ENCODE measurements at places on chromosomes 2 and 18.

GRCh38 chr2:58131191-58132011, 84.8 kb downstream of the VRK2 start:
- DNase-seq: no peak

- no peak for DNase-seq
These were observed 4.1 kb upstream of the LPIN1 start for GRCh38 chr2:11742317-11742701.

DNA sequence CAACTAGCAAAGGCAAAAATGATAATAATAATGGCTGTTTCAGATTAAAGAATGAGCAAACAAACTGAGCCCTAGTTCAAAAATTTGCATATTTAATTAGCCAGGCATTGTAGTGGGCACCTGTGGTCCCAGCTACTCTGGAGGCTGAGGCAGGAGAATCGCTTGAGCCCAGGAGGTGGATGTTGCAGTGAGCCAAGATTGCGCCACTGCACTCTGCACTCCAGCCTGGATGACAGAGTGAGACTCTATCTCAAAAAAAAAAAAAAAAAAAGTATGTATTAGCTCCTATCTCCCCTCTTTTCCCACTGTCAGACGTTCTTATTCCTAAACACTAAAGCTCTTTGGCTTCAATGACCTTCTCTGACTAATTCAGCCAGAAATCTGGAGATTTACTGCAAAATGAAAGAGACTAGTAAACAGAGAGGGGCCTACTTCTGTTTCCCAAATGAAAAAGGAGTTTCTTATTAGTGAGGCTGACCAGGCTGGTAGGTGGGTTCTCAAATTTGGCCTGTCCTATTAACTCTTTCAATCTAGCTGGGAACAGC, 3.9 kb upstream of the SRBD1 start:
- no peak for DNase-seq

DNA sequence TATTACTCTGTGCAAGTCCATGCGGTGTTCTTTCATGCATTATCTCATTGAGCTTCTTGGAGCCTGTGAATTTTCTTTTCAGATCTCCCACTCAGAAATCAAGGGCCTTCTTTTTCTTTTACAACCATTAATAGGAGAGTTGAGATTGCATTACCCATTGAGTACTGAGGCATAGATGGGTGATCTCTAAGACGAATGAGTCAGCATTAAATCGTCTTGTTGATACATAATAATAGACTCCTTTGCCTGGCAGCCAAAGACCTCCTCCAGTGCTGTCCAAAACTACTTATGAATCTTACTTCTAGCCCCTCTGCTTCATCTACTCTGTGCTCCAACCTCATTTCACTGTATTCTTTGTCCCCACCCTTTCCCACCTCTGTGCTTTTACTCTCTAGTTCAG, 180.5 kb downstream of the AGPS start:
- DNase-seq: no peak

- no peak for DNase-seq
These were observed 140.9 kb downstream of the TFCP2L1 start for GRCh38 chr2:121144111-121144510.

- DNase-seq: no peak
These were observed 61.8 kb upstream of the TXNDC2 start for GRCh38 chr18:9823805-9824473.

GRCh38 chr2:235603659-235604058, 109.8 kb downstream of the AGAP1 start:
- DNase-seq: no peak

DNA sequence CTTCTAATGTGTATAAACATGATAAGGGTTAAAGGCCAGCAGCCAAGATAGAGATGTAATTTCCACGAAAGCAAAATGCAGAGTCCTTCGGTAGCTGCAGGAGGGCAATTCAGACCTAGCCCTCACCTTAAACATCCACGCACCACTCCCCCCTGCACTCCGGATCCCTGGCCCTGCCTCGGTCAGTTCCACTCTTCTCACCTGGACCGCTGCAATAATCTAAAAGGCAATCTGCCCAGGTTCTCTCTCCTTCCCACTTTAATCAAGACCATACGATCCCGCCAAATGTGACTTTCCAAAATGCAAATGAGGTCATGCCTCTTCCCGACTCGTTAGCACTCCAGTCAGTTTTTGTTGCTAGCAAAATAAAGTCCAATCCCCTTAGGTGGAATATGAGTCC, 485.2 kb downstream of the EIPR1 start:
- no peak for DNase-seq

DNA sequence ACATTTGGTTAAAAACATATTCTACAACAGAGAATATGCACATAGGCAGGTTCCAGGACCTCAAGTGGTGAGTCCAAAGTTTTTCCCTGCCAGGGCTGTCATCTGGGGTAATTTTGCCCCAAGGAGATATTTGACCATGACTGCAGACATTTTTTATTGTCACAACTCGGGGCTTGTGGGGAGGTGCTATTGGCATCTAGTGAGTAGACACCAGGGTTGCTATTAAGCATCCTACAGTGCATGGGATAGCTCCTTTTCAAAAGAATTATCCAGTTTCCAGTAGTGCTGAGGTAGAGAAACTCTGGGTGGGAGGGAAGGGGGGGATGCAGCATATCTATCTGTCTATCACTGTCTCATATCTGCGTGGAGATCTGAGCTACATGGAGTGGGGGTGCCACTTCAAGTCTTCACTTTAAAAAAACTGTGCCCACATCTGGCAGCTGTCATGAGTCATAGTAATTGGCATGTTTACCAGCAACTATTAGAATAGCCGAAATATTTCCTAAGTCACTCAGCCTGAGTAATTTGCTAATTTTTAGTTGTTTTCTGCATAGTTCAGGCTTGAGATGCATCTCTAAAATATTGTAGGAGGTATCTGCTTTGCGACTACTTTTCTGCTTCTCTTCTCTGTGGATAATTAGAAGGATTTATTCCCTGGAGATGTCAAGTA, 254.0 kb upstream of the RBMS1 start:
- DNase-seq: no peak

DNA sequence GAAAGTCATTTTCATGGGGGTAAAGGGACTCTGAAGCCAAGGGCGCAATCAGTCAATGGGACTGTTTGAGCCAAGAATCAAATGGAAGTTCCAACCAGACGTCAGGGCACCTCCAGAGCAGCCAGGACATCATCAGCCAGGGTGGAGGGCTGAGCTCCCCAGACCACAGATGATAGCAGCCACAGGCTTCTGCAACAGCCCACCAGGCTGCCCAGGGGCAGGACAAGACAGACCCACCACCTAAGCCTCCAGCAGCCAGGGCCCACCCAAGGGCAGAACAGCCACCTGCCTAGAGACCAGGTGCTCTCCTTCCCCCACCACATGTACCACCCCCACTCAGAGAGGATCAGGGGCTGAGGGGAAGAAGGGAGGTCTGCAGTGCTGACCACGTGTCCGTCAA, 53.8 kb upstream of the SLC66A3 start:
- DNase-seq: no peak

DNA sequence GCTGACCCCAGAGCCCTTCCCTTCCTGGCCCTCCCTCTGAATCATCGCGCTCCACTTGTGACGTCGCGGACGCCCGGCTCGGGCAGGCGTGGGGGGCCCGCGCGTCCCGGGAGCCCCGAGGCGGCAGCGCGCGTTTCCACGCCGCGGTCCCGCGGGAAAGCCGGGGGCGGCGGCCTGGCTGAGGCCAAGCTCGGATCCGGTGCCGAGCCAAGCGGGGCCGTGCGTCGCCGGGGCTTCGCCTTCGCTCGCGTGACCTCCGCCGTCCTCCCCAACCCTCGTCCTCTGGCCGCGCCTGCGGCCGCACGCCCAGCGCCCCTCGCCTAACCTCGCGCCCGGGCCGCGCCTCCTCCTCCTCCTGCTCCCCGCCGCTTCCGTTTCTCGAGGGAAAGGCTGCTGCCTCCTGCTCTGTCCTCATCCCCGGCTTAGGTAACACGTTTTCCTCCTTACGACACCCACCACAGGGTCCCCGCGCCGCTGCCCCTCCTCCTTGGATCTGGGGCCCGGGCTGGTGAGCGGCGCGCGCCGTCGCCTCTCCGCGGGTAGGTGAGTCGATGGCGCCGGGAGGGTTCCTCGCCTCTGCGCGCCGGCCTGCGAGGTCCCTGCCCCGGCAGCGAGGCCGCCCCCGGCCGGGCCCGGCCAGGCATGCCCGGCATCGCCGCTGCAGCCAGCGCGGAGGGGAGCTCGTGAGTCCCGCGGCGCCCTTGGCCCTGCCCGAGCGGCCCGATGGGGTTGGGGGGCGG, at the start of gene INPP1:
Gene INPP1 (plus strand): TSS at position 54 of the 740 bp plus-strand sequence. CDS start 16,514 bp downstream, outside the sequence.
- peak; percentile 14 for DNase-seq

DNA sequence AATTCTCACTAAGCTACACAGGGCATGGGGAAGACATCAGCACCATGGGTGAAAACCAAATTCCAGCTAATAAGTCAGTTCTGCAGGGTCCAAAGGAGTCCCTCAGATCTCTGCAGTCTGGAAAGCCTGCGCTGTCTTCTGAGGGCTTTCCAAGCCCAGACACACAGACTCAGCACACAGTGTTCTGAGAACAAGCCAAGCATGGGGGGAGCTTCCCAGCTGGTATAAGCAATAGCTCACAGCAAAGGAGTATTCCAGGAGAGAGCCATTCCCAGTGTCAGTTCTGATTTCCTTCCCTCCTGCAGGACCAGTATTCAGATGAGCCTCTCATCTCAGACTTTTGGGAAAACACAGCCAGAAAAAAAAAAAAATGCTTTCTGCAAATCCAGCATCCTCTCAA, 370.8 kb downstream of the TNS1 start:
- DNase-seq: no peak

- DNase-seq: no peak
These were observed 160.8 kb upstream of the AGAP1 start for GRCh38 chr2:235333076-235333475.

- no peak for DNase-seq
These were observed 1.5 kb downstream of the PXDN start for GRCh38 chr2:1742681-1743395.

- DNase-seq: no peak
These were observed 44.2 kb upstream of the SPTBN1 start for GRCh38 chr2:54411801-54412354.

GRCh38 chr2:24702800-24703199, 90.4 kb downstream of the PTRHD1 start:
- no peak for DNase-seq

Data from activated CD4-positive, alpha-beta T cell treated with anti-CD3 and anti-CD28 coated beads for 1 hour (primary cell).